ENCODE measurements at places on chromosomes 11 and 22.

DNA sequence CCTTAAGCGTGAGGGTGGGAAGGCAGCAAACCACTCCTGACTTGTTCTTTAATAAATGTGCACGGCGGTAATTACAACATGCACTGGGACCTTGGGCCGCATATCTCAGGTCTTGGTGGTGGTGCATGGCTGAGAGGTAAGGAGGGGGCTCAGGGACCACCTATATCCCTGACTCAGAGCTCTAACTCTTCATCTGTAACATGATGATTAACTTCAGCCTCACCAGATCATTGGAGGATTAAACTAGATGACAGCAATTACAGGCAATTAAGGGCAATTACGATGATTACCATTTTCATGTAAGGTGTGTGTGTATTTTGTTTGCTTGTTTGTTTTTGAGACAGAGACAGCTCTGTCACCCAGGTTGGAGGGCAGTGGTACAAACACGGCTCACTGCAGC, 45.0 kb downstream of the FBLN1 start:
- no peak for DNase-seq
- H3K27me3 ChIP-seq, result no peaks in the 10 kb centered on the region
- no peak overlapping the region for H3K27ac ChIP-seq
- H3K36me3 ChIP-seq, result no peaks in the 10 kb centered on the region
- H3K4me1 ChIP-seq, result peaks cover 17% of the 10 kb centered on the region

DNA sequence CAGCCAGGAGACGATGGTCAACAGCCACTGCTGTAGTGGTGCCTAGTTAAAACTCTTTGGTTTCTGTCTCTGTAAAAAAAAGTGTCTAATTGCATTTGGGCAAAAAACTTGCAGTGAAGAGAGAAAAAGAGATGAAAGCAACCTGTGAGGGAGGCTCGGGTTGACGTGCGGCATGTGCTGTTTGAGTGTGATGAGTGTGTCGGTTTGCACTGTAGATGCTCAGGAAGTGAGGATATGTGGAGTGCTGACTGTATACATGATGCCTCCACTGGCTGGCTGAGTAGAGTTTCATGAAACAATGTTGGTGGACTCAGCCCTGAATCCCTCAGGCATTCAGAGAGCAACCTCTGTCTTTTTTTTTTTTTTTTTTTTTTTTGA, 4.3 kb upstream of the DGCR6L start:
- DNase-seq, result no peak
- peaks cover 30% of the 10 kb centered on the region for H3K4me1 ChIP-seq
- no peaks in the 10 kb centered on the region for H3K36me3 ChIP-seq
- peak overlapping the region; percentile 42 for H3K27ac ChIP-seq

DNA sequence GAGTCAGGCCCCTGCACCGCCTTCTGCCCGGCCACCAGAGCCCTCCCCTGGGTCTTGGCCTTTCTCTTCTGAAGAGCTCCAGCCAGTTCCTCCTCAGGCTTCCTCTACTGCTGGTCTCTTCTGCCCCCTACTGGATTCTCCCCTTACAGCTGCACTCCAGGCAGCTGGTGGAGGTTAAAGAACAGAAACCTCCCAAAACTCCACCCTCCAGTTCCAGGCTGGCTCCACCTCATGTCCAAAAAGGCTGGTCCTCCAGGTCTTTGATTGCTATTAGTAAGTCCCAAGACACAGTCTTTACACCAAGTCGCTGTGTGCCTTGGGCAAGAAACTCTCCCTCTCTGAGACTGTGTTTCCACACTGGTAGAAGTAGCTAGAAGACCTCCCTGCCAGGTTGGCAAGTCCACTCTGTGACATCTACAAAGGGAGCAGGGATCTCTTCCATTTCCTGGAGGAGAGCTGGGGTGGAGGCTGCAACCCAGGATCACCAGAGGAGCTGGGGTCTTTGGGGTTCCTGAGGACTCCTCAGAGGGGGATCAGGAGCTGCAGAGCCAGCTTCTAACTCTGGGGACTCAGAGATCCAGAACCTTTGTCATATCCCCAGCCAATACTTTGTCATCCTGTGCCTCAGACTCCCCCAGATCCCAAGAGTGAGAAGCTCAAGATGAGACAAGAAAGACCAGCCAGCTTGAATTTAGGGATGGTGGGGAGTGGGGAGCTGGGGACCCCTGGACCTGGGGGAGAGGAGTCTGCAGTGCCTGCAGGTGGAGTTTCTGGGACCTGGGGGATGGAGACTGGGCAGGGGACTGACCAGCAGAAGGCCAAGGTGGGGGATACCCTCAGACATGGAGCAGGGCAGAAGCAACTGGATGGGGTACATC, 3.4 kb upstream of the IGLL5 start:
- peaks cover 46% of the 10 kb centered on the region for H3K4me1 ChIP-seq
- H3K36me3 ChIP-seq, result no peaks in the 10 kb centered on the region
- no peak overlapping the region for H3K27ac ChIP-seq
- DNase-seq, result no peak
- no peaks in the 10 kb centered on the region for H3K27me3 ChIP-seq

DNA sequence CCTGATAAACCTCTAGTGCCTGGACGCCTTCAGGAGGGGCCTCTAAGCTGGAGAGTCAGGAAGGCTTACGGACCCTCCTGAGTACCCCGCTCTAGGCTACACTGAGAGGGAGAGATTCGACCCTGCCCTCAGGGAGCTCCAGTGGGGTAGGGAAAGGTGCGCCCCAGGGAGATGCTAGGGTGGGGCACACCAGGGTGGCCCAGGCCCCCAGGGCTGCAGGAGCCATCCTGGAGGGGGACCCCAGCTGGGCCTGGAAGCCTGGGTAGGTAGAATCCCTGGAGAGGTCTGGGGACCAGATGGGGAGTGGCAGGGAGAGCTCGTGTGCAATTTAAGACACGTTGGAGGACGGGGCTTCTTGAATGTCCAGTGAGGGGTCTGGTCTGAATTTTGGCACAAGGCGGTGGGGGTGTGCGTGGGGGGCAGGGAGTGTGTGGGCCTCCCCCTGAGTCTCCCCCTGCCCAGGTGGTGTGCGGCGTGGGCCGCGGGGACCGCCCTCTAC, 4.7 kb downstream of the CARNS1 start:
- peak overlapping the region; percentile 54 for H3K4me3 ChIP-seq
- H3K4me1 ChIP-seq, result peaks cover 40% of the 10 kb centered on the region
- DNase-seq, result no peak
- no peaks in the 10 kb centered on the region for H3K27me3 ChIP-seq
- H3K36me3 ChIP-seq, result no peaks in the 10 kb centered on the region
- H3K27ac ChIP-seq, result peak overlapping the region; percentile 96

- H3K36me3 ChIP-seq, result no peaks in the 10 kb centered on the region
- no peak overlapping the region for H3K4me3 ChIP-seq
- H3K27ac ChIP-seq, result peak overlapping the region; percentile 94
- DNase-seq, result peak; percentile 74
Observed at GRCh38 chr22:39147335-39148025, 5.0 kb downstream of the CBX7 start.

- H3K36me3 ChIP-seq, result no peaks in the 10 kb centered on the region
- no peaks in the 10 kb centered on the region for H3K27me3 ChIP-seq
- H3K4me1 ChIP-seq, result no peaks in the 10 kb centered on the region
- no peak overlapping the region for H3K27ac ChIP-seq
- DNase-seq, result no peak
- H3K4me3 ChIP-seq, result no peak overlapping the region
Observed at GRCh38 chr11:96567176-96567575, 177.4 kb downstream of the JRKL start.

- no peak for DNase-seq
- no peak overlapping the region for H3K4me3 ChIP-seq
- no peak overlapping the region for H3K27ac ChIP-seq
- no peaks in the 10 kb centered on the region for H3K36me3 ChIP-seq
- H3K27me3 ChIP-seq, result no peaks in the 10 kb centered on the region
Observed at GRCh38 chr11:108961095-108961494, 296.2 kb downstream of the DDX10 start.

DNA sequence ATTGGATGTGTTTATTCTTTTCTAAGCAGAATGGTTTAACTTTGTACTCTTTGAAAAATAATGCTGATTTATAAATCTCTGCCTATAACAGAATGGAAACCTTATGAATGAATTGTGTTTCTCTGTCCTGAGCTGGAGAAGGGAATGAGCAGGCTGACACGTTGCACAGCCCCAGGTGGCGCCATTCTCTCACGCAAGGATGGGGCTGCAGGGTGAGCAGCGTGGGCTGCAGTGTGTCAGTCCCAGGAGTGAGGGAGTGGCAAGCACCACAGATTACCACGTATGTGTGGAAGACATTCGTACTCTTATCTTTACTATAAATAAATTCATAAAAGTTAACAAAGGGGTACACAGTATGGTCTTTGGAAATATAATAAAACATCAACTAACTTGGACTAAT, 33.4 kb downstream of the FDX1 start:
- H3K36me3 ChIP-seq, result no peaks in the 10 kb centered on the region
- H3K4me1 ChIP-seq, result no peaks in the 10 kb centered on the region
- H3K4me3 ChIP-seq, result no peak overlapping the region
- no peak overlapping the region for H3K27ac ChIP-seq

All from spleen (tissue), 13 donors.